Myocyte (in vitro differentiated cells): ENCODE measurements at places on chromosomes 7 and 10. TPM values are rescaled to one million over a fixed set of nuclear protein-coding genes. Genes with fewer than 3 reads are reported as not detected.

GRCh38 chr7:105674200-105674920, 93.1 kb upstream of the EFCAB10 start:
- DNase-seq, result no peak

DNA sequence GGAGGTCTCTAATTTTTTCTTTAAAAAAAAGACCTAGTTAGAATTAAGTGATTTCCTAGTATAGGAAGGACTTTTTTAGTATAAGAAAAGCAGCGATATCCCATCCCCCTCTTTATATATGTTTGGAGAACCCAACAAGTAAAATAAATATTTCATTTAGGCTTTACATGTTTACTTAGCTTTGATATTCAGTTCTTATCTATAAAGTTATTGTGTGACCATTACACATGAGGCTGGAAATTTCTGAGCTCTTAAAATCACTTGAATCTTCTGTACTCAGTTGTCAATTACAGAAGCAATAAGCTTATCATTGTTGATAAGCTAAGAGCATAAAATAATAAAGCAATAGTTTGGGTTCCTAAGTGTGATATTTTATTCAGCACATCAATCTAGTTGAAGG, 89.7 kb downstream of the AASS start:
- DNase-seq, result no peak

- DNase-seq, result peak; percentile 21
These were observed 766 bp downstream of the BAMBI start for GRCh38 chr10:28677888-28678686.

GRCh38 chr10:48498940-48499510, 105.8 kb downstream of the ARHGAP22 start:
- DNase-seq, result no peak

GRCh38 chr7:55202150-55202913, 162.8 kb upstream of the LANCL2 start:
- no peak for DNase-seq

DNA sequence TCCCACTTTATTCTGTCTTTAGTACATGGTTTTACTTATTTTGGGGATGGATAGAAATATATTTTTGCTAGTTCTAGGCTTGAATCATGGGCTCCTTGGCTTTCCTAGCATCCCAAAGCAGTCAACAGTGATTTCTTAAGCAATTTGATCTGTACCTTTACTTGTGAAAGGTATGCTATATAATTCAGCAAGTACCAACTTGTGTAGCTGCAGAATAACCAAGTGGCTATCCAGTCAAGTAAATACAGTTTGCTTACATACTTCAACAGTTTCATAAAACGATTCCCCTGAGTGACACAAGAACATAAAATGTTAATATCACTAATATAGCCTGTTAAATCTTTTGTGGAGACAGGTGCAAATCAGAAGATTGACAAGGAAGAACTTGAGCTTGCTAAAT, 67.2 kb downstream of the PODXL start:
- DNase-seq, result no peak

GRCh38 chr7:124590814-124591213, 174.8 kb downstream of the GPR37 start:
- no peak for DNase-seq

- DNase-seq, result no peak
These were observed 4.5 kb downstream of the STAM start for GRCh38 chr10:17648243-17649035.

GRCh38 chr7:92652536-92652935, 62.3 kb upstream of the FAM133B start:
- no peak for DNase-seq

GRCh38 chr10:115167751-115168150, 74.6 kb downstream of the ATRNL1 start:
- no peak for DNase-seq

DNA sequence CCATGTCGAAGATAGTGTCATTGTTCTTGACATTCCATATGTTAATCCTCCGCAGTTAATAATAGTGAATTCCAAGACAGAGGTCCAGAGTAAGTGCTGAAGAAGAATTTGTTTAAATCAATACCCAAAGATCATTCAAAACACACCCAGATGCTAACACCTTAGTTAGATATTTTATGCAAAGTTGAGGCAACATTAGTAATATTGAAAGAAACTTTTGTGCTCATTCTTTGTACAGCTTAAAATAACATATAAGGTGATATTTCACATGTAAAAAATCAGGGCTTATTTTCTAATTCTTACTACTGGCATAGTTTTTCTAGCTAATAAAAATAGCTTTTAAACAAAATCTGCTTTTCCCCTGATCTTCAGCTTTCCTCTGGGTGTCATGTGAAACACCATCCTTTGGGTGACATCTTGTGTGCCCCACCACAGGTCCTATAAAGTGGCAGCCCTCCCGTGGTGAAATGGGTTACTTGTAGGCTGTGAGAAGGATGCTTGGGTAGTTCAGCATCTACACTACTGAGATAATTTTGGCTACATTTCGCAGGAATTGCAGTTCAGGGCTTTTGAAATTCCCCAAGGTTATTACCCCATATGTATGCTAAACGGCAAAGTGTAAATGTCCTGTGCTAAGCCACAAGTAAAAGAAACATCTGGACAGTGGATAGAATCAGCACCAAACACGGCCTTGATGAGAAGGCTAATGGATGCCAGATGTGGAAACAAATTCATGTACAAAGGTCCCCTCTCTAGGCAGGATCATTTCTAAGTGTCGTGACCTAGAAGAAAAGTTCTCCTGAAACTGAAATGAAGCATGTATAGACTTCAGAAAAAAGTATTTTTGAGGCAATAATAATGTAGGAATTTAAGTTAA, 105.4 kb downstream of the GRM3 start:
- no peak for DNase-seq

- DNase-seq, result peak; percentile 87
These were observed 47.8 kb upstream of the FRMD4A start for GRCh38 chr10:14378387-14378960.

GRCh38 chr10:636016-636730, 53.3 kb downstream of the DIP2C start:
- DNase-seq, result no peak

DNA sequence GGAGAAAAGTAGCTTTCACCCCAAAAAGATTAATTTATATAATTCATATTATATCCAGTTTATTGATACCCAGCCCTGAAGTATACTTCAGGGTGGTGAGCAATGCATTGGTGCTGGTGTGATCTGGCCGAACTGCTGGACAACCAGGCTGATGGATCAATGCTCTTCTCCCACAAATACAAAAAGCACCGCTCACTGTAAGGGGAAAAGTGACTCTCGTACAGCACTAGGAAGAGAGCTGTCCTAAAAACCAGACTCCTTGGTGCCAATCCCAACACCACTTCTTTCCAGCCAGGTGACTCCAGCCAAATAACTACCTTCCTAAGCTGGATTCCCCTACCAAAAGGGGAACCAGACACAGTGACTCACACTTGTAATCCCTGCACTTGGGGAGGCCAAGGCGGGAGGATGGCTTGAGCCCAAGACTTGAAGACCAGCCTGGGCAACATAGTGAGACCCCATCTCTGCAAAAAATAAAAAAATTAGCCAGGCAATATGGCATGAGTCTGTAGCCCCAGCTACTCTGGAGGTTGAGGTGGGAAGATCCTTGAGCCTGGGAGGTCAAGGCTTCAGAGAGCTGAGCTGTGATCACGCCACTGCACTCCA, 13.1 kb upstream of the TNPO3 start:
- DNase-seq, result no peak

DNA sequence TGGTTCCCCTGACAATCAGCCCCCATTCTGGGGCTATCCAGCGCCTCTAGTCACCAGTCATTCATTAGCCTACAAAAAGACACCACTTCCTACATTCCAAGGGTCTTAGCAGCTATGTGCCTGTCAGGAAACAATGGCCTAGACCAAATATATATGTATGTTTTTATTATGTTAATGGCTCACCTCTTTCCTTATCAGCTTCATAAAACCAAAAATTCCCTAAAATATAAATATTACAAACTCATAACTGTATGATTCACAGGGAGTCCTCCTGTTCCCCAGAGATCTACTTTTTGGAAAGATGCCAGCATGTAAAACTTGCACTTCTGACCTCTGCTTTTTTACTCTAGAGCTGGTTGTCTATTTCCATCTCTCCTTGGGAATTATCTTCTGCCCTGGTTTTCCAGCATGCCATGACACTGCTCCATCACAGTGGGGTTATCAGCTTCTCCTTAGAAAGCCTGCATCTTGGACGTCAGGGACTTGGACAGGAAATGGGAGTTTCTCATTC, 79.2 kb downstream of the ABCA13 start:
- DNase-seq, result peak; percentile 55

DNA sequence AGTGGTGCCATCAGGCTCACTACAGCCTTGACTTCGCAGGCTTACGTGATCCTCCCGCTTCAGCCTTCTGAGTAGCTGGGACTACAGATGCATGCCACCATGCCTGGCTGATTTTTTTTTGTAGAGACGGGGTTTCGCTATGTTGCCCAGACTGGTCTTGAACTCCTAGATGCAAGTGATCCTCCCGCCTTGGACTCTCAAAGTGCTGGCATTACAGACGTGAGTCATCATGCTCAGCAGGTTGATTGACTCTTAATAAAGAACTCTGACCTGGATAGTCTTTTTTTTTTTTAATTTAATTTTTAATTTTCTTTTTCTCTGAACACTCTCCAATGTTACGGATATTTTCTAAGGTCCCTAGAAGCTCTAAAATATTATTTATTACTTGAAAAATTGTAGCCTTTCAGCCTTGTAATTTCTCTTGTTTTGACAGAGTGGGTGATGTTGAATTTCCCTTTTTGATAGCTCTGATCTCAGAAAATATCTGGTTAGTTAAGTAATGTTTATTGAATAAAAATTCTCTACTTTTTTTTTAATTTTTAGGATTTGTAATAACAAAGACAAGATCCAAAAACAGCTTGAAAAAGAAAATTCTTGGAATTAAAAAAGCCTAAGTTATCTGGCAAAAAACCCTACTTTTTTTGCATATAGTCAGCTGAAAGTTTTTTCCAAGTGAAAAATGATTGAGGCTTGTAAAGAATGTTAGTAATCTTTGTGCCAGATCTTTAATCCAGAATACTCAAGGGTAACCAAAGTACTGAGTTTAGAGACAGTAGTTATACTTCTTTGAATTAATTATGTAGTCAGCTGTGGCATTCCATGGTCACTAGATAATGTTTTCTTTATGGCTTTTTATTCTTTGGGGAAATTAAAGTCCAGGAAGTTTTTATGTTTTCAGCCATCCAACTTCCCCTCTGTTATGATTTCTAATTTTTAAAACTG, 26.7 kb downstream of the TBC1D12 start:
- peak; percentile 62 for DNase-seq

DNA sequence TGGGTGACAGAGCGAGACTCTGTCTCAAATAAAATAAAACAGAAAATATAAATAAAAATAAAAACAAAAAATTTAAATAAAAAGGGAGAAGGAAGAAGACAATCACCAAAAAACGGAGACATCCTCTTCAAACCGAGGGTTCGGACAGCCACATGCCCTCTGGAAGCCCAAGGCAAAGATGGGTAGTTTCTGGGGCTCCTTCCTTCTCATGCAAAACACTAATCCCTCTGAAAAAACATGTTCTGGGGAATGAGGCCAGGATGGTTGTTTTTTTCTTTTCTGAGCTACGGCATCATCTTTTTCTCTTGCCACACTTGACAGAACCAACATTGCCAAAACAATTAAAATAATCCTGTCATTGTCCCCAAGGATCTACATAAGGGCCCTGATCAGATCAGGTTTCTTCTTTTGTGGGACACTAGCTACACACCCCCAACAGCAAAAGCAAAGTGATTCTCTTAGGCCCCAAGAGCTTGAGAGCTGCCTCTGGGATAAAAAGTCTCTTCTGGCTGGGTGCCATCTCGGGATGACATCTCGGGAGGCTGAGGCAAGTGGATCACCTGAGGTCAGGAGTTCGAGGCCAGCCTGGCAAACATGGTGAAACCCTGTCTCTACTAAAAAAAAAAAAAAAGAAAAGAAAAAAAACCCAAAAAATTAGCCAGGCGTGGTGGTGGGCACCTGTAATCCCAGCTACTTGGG, 14.2 kb upstream of the POR start:
- no peak for DNase-seq

- no peak for DNase-seq
These were observed 737.2 kb upstream of the ANKRD30A start for GRCh38 chr10:36388166-36388565.

- peak; percentile 73 for DNase-seq
These were observed 128.6 kb upstream of the KCTD7 start for GRCh38 chr7:66500087-66500486.

DNA sequence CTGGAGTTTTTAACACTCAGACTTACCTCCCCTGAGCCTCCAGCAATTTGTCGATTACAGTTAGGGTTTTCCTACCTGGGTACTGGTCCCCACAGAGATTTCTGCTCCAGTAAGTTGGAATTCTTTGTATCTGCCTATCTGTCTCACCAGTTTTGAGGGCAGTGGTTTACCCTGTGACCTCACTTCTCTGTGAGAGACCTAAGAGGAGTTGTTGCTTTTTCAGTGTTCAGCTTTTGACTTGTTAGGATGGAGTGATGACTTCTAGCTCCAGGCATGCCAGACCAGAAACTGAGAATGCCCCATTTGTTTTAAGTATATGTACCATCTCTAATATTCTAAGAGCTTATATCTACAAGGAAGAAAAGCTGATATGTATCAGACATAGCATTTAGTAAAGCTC, 42.9 kb downstream of the CSGALNACT2 start:
- DNase-seq, result no peak

GRCh38 chr7:47401611-47402570, 180.0 kb downstream of the TNS3 start:
- no peak for DNase-seq

- no peak for DNase-seq
These were observed 443.5 kb downstream of the NRG3 start for GRCh38 chr10:82318534-82318933.

DNA sequence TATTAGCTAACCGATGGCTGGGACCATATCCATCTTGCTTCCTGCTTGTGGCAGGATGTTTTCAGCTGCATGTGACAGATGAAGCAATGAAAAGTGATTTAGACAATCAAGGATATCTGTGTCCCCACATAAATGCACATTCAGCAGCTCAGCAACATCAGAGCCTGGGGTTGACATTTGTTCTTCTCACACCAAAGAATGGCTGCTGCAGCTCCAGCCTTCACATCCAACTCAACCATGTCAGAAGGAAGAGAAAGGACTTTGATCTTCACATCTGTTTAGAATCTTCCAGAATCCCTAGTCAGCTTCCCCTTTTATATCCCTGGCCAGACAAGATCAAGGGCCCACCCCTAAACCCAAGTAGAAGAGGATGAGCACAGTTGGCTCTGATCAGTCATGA, 11.9 kb upstream of the FRMPD2 start:
- no peak for DNase-seq

GRCh38 chr10:71204746-71205145, 7.6 kb upstream of the UNC5B start:
- DNase-seq, result no peak

The PRRT4 gene
- total RNA-seq, result 4.2 and 7.3 TPM in 2 replicates

The HOXA3 gene
- total RNA-seq, result 1.7 and 4.4 TPM in 2 replicates

The LRRD1 gene
- total RNA-seq, result 0.26 and 0.29 TPM in 2 replicates

The NPTX2 gene
- 121 and 170 TPM in 2 replicates for total RNA-seq

The SHH gene
- 0.08 TPM in 1 of 2 replicates, not detected in the other for total RNA-seq

The CALHM3 gene
- not detected in 2 replicates for total RNA-seq

The SLC16A9 gene
- total RNA-seq, result 0.88 and 2.1 TPM in 2 replicates

The ASB4 gene
- total RNA-seq, result 0.35 TPM in 1 of 2 replicates, not detected in the other

The HHEX gene
- 0.11 and 0.16 TPM in 2 replicates for total RNA-seq

The FZD1 gene
- 13.3 and 14.2 TPM in 2 replicates for total RNA-seq

The KCP gene
- 0.19 and 0.42 TPM in 2 replicates for total RNA-seq

The IFIT2 gene
- 4.5 and 7.1 TPM in 2 replicates for total RNA-seq

The TRIM73 gene
- total RNA-seq, result 0.86 and 0.94 TPM in 2 replicates
